ENCODE measurements at places on chromosomes 5 and 9.

DNA sequence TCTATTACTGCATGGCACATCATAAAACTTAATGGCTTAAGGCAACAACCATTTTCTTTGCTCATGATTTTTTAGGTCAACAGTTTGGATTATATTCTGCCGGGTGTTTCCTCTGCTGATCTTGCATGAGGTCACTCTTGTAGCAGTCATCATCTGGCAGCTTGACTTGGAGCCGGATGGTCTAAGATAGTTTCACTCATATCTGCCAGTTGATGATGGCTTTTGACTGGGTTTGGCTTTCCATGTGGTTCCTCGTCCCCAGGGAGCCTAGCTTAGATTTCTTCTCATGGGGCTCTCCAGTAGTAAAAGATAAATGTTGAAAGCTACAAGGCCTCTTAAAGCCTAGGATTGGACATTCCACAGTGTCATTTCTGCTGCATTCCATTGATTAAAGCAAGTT is 27.4 kb downstream of the LNPEP start:
- peak; percentile 43 for DNase-seq

DNA sequence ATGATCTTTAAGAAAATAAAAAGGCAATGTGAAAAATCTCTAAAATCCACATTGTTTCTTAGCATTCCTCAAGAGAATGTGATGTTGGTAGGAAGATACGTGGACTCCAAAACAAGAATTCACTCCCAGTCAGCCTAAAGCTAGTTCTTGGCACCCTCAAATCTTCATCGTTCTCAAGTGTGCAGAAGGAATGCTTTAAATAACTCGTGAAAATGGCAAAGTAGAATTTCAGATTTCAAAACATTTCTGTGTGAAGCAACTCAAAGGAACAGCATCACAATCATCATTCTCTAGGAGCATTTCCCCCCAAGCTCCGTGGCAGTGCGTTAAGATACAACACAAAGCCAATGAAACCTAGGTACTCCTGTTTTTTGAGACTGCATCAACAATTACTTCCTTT is 185.1 kb upstream of the DMAC1 start:
- no peak for DNase-seq

DNA sequence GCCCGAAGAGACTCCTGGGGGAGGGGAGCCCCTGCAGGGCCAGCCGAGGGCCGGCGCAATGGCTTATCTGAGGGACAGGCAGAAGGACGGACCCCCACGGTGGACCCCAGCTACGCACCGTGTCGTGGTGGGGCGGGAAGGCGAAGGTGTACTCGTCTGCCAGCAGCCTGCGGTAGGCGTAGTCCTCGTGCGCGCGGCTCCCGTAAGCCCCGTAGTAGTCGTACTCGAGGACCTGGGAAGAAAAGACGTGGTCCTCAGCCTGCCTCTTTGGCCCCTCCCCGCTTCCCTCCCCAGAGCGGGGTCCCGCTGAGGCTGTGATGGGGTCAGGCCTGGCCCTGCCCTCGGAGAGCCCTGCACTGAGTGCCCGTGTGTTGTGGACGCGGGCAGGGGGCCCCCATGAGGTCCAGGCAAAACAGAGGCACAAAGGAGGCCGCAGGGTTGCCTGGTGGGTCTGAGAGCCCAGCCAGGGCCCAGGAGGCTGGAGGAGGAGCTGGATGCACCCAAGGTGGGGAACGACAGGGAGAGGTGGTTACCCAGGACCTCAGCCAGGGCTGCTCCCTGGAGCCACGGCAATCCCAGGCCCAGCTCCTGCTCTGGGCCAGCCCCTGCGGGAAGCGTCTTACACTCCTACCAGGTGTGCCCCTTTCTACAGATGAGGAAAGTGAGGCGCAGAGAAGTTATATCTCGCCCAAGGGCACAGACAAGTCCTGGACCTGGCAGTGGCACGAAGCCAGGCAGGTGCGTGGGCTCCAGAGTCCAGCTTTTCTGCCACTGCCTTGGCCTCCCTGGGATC is 35.2 kb downstream of the SARDH start:
- no peak for DNase-seq

GRCh38 chr9:2126331-2126803 is 111.2 kb downstream of the SMARCA2 start:
- DNase-seq: no peak

DNA sequence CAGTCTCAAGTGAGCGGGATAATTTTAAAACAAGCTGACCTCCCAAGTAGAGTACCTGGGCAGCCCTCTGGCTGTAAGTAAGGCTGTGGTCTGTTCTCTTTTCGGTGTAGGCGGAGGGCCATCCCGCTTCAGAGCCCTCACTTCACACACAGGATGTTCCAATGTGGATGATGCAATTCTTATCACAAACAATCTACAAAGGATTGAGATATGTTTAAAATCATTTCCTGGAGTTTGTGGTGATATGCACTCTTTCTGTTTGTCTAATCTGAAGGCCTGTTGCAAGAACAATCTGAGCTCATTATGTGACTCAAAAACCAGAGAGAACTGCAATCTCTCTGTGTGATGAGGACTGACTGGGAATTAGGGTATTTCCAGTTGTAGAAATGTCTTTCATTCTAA is 42.5 kb downstream of the ITGA2 start:
- DNase-seq: peak; percentile 56

- no peak for DNase-seq
Observed at GRCh38 chr5:178202541-178202940, 1.8 kb upstream of the HNRNPAB start.

GRCh38 chr5:99331061-99331460 is 402.3 kb upstream of the CHD1 start:
- DNase-seq: no peak

- DNase-seq: no peak
Observed at GRCh38 chr5:174354571-174354970, 309.1 kb downstream of the NSG2 start.

GRCh38 chr5:157509093-157509492 is 49.1 kb downstream of the NIPAL4 start:
- DNase-seq: no peak

DNA sequence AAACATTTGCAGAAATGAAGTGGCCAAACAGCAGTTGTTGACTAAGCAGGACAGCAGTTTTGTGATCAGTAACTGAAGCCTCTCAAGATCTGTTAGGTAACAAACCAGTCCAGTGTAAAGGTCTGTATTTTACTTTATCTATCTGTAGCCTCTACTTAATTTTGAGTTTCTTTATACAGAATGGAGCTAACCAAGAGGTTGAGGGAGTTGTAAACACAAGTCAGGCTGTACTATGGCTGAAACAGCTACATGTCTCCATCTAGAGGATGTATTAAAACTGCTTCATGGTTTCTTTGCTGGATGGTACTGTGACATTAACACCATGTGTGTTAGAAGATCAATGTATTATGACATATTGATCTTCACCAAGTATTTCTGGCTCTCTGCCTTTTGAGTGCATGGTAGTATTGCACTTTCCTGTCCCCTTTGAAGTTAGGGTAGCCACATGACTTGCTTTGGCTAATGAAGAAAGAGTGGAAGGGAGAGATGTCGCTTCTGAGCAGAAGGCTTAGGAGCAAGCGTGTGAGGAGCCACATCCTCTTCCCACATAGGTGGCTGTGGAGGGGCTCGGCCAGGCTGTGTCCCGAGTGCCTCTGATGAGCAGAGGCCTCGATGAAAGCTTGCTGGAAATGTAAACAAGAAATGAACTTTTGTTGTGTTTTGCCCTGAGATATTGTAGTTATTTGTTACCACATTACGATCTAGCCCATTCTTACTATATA is 105.6 kb upstream of the PCA3 start:
- no peak for DNase-seq

GRCh38 chr9:95201206-95201605 is 116.3 kb downstream of the FANCC start:
- DNase-seq: no peak

GRCh38 chr9:133421615-133422542 is at the start of gene ADAMTS13:
TSS of gene ADAMTS13 (plus strand) at chr9:133422367. CDS start at chr9:133422444, 77 bp downstream.
- peak; percentile 84 for DNase-seq

- DNase-seq: no peak
Observed at GRCh38 chr9:15670246-15670645, 117.4 kb downstream of the CCDC171 start.

DNA sequence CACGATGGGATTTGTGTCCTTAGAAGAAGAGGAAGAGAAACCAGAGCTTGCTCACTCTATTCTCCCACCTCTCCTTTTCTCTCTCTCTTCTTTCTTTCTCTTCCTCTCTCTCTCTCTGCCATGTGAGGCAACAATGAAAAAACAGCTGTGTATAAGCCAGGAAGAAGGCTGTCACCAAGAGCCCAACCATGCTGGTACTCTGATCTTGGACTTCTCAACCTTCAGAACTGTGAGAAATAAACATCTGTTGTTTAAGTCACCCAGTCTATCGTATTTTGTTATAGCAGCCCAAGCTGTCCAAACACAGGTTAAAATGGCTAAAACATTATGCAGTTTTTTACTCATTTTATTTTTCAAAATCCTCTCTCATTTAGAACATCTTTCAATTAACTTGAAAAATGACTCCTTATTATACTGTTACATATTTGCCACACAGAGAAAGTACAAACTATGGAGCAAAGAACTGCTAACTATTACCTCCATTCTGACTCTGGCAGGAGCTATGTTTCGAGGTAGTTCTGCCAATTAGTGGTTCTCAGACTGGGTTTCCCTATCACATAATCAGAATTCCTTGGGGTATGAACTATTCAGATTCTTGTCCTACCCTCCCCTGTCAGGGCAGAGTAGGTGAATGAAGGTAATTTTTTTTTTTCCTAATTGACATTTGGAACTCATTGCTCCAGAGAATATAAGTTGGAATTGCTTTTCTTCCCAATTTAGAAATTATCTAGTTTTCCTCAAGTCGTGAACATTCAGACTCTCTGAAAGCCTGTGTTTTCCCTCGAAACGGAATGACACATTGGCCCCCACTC is 434.6 kb downstream of the ENC1 start:
- DNase-seq: no peak

DNA sequence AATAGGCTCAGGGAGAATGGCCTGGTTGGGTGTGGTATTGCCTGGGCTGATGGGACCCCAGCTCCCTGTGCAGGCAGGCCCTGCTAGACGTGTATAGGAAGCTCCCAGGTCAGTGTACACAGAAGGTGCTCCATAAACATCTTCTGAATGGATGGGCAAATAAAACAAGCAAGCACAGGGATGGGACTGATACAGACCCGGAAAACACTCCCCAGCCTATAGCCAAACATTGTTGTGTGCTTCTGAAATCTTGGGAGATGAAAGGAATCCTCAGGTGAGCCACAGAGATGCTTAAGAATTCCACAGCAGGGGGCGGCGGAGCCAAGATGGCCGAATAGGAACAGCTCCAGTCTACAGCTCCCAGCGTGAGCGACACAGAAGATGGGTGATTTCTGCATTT is 151.8 kb downstream of the ENTREP1 start:
- DNase-seq: no peak
